ENCODE measurements at places on chromosomes 6 and 20. TPM values are rescaled to one million over a fixed set of nuclear protein-coding genes. Genes with fewer than 3 reads are reported as not detected.

Gene ADGB
- not detected for total RNA-seq

Gene PACSIN1
- total RNA-seq, result not detected

Gene BPIFB4
- not detected for total RNA-seq

Gene TREML2
- not detected for total RNA-seq

Gene GHRH
- total RNA-seq, result not detected

Gene COL12A1
- 0.60 TPM for total RNA-seq

- DNase-seq, result no peak
These were observed 24.9 kb downstream of the SESN1 start for GRCh38 chr6:109069746-109070145.

GRCh38 chr6:158543606-158544185 is 16.2 kb upstream of the TMEM181 start:
- no peak for DNase-seq

DNA sequence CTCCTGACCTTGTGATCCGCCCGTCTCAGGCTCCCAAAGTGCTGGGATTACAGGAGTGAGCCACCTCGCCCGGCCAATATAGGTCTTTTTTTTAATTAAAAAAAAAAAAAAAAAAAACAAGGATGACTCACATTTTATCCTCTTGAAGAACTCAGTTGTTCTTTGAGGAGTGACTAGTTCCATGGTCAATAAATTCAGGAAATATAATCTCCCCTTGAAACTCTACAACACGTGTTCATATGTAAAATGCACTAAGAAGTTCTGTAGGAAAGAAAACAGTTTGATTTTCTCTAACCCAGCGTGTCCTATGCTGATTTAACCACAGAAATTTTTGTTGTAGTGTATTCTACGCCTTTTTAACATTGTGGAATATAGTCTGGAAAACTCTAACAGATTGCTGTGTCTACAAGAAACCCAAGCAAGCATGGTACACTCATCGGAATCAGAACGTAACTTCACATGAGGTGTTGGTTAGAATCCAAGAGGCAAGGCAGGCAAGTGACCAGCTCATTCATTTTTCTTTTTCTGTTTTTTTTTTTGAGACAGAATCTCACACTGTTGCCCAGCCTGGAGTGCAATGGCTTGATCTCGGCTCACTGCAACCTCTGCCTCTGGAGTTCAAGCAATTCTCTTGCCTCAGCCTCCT is 79.0 kb upstream of the ZNF217 start:
- DNase-seq, result peak; percentile 50

DNA sequence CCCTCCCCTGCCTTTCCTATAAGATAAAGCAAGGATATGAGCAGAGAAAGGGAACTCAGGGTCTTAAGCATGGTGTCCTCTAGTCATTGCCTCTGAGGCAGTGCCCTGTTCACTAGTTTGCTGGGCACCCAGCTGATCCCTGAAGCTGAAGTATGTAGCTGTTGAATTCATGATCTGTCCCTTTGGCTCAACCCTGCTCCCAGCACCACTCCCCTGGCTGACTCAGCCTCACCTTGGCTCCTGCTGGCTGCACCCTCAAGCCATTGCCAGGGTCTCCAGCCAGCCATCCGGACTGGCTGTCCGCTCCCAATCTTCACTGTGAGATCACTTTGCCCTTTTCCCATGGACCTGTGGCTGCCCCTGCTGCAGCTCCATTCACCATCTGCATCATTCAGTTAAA is 25.9 kb upstream of the UST start:
- DNase-seq, result no peak

GRCh38 chr6:161445021-161445799 is 171.3 kb upstream of the AGPAT4 start:
- DNase-seq, result no peak

- DNase-seq, result no peak
These were observed 276.0 kb upstream of the SGK1 start for GRCh38 chr6:134593887-134594286.
